Endothelial cell (in vitro differentiated cells): ENCODE measurements at places on chromosomes 5 and 9. TPM values are rescaled to one million over a fixed set of nuclear protein-coding genes. Genes with fewer than 3 reads are reported as not detected.

The TNC gene
- 10.1 TPM for total RNA-seq

The IL4 gene
- total RNA-seq, result not detected

The HSD17B3 gene
- total RNA-seq, result not detected

The CCDC192 gene
- total RNA-seq, result 0.26 TPM

DNA sequence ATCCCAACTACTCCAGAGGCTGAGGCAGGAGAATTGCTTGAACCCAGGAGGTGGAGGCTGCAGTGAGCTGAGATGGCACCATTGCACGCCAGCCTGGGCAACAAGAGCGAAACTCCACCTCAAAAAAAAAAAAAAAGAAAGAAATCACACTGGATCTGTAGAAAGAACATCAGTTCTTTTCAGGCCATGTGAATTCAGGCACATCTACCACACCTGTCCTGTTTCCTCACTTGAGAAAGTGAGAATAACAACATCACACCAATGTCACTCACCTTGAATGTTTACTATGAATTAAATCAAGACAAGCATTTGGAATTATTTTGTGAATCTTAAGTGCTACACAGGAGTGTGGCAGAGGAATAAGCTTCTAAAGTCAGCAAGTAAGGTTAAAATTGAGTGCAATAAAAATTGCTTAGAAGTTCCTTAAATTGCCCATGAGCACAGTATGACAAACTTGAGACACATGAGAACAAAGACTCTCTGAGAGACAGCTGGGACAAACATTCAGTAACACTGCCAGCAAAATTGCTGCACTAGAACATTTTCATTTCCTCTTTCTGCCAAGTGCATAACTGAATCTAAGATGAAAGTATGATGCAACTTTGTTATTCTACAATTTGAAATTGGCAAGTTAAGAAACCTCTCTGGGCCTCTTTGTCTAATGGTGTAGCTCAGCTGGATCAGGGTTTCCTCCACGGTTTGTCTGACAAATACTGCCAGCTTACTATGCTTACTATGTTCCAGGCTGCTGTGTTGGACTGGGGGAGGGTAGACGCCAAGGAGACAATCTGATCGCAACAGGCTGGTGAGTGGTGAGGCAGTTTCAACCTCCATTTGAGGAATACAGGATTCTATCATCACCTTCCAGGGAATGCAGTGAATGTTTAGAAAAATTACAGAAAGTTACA is 1.9 kb upstream of the RIC1 start:
- peaks cover 15% of the 10 kb centered on the region for H3K4me1 ChIP-seq
- H3K27me3 ChIP-seq, result peaks cover 2% of the 10 kb centered on the region
- H3K36me3 ChIP-seq, result peaks cover 4% of the 10 kb centered on the region
- no peak overlapping the region for H3K27ac ChIP-seq
- no peak for DNase-seq

GRCh38 chr9:27599102-27599869 is 26.0 kb upstream of the C9orf72 start:
- H3K36me3 ChIP-seq, result no peaks in the 10 kb centered on the region
- H3K27ac ChIP-seq, result no peak overlapping the region
- no peaks in the 10 kb centered on the region for H3K4me1 ChIP-seq
- peaks cover 4% of the 10 kb centered on the region for H3K27me3 ChIP-seq
- H3K4me3 ChIP-seq, result no peak overlapping the region

DNA sequence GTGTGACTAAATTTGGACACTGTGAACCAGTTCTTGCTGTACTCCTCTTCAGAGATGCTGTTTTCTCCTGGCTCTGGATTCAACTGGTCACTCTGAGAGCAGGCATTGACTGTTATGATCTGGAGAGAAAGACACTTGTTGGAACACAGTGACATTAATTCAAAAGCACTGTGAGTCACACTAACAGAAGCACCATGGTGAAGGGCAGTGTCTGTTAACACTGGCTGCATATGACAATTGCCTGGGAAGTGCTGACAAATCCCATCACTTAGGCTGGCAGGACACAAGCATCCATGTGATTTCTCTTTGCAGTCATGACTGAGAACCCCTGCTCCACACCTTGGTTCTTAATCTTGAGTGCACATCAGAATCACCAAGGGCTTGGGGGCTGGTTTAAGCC is 132.4 kb downstream of the TRPM6 start:
- no peaks in the 10 kb centered on the region for H3K4me1 ChIP-seq
- no peak for DNase-seq
- no peak overlapping the region for H3K27ac ChIP-seq
- no peaks in the 10 kb centered on the region for H3K36me3 ChIP-seq

DNA sequence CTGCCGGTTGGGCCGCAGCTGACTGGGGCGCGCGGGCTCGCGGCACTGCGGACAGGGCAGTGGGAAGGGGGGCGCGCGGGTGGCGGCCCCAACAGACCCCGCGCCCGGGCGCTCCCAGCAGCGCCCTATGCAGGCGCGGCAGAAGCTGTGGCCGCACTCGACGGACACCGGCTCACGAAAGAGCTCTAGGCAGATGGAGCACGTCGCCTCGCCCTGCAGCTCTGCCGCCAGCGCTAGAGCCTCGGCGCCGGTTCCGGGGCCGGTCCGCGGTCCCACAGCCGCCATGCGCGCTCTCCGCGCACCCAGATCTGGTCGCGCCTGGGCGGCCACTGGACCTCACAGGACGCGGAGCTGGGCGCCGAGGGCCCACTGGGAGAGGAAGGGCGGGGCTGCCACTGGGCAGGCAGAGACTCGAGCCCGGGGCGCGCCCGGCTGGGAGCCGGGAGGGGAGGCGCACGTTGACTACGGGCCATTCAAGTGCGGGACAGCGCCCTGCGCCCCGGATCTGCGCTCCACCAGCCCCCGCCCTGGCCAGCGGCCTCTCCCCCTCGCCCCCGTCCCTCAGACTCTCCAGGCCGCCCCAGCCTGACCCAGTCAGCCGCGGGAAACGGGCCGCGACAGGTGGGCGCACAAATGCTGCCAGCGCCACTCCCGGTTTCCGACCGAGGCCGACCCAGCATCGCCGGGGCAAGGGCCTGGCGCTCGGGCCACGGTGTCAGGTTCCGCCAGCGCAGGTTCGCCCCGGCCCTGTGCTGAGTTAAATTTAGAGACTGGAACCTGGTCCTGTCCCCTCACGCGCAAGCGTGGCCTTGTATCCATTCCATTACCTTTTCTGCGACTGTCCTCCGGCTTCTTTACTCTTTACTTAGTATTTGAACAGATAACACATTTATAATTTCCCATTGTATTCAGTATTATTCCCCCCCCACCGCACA is at the start of gene TRIM7:
TSS of gene TRIM7 (minus strand) at position 371 of the 935 bp plus-strand sequence. CDS start at position 285, 86 bp downstream.
- H3K27ac ChIP-seq, result peak within 1 kb of the TSS; percentile 93
- no peak for DNase-seq
- peaks cover 37% of the 10 kb centered on the region for H3K27me3 ChIP-seq
- H3K4me3 ChIP-seq, result peak within 1 kb of the TSS; percentile 97
- H3K4me1 ChIP-seq, result peaks cover 18% of the 10 kb centered on the region

GRCh38 chr5:14954216-14954615 is 82.6 kb upstream of the ANKH start:
- H3K36me3 ChIP-seq, result no peaks in the 10 kb centered on the region
- DNase-seq, result no peak
- H3K4me3 ChIP-seq, result no peak overlapping the region
- no peaks in the 10 kb centered on the region for H3K27me3 ChIP-seq
- no peak overlapping the region for H3K27ac ChIP-seq
- H3K4me1 ChIP-seq, result no peaks in the 10 kb centered on the region
